Dermis blood vessel endothelial cell (primary cell): ENCODE measurements at places on chromosomes 5 and 9. TPM values are rescaled to one million over a fixed set of nuclear protein-coding genes. Genes with fewer than 3 reads are reported as not detected.

Gene PCDHGB2
- total RNA-seq, result 0.51 and 1.7 TPM in 2 replicates

Gene PHF2
- 16.0 and 16.3 TPM in 2 replicates for total RNA-seq

Gene KIF24
- 1.0 and 5.6 TPM in 2 replicates for total RNA-seq

Gene BAAT
- total RNA-seq, result not detected in 2 replicates

Gene DDX4
- 0.17 TPM in 1 of 2 replicates, not detected in the other for total RNA-seq

Gene RGS7BP
- 0.17 and 0.19 TPM in 2 replicates for total RNA-seq

Gene BTNL8
- 0.17 and 0.19 TPM in 2 replicates for total RNA-seq

Gene EIF4E1B
- not detected in 2 replicates for total RNA-seq

Gene ANKRD18B
- under 0.01 and 1.4 TPM in 2 replicates for total RNA-seq

Gene CAMK4
- under 0.01 and 0.28 TPM in 2 replicates for total RNA-seq
